ENCODE measurements at places on chromosomes 11 and 22. TPM values are rescaled to one million over a fixed set of nuclear protein-coding genes. Genes with fewer than 3 reads are reported as not detected.

SAA4 gene
- not detected for total RNA-seq

CCDC89 gene
- total RNA-seq = 0.63 TPM

CRYAB gene
- 5.0 TPM for total RNA-seq

SBF1 gene
- 53.7 TPM for total RNA-seq

TIGD3 gene
- 0.41 TPM for total RNA-seq

OVCH2 gene
- not detected for total RNA-seq

DRAP1 gene
- 185 TPM for total RNA-seq

TTC28 gene
- 38.5 TPM for total RNA-seq

RPS6KA4 gene
- total RNA-seq = 49.0 TPM

GLYATL1B gene
- total RNA-seq = not detected

OR52E6 gene
- not detected for total RNA-seq

PDGFB gene
- total RNA-seq = 333 TPM

SVIP gene
- total RNA-seq = 21.7 TPM

APOA4 gene
- not detected for total RNA-seq

SLC22A24 gene
- not detected for total RNA-seq

SLC1A2 gene
- not detected for total RNA-seq

RFPL2 gene
- not detected for total RNA-seq

MAPK8IP1 gene
- 8.9 TPM for total RNA-seq

VSIG10L2 gene
- total RNA-seq = not detected

OR10A3 gene
- not detected for total RNA-seq

RCOR2 gene
- 1.1 TPM for total RNA-seq

ABCC8 gene
- not detected for total RNA-seq

RAB3IL1 gene
- total RNA-seq = 3.7 TPM

RIMBP3C gene
- 0.44 TPM for total RNA-seq

PLAAT5 gene
- total RNA-seq = not detected

CEND1 gene
- total RNA-seq = 0.58 TPM

CBLIF gene
- not detected for total RNA-seq

CTSW gene
- not detected for total RNA-seq

KREMEN1 gene
- 0.68 TPM for total RNA-seq

Data from glomerular endothelial cell (primary cell).